ENCODE measurements at places on chromosomes 4 and X. TPM values are rescaled to one million over a fixed set of nuclear protein-coding genes. Genes with fewer than 3 reads are reported as not detected.

ERAS gene
- total RNA-seq, result not detected

DOCK11 gene
- total RNA-seq, result 47.3 TPM

S100P gene
- 2.1 TPM for total RNA-seq

- DNase-seq, result no peak
Observed at GRCh38 chrX:64196606-64197005, 8.9 kb downstream of the AMER1 start.

- no peak for DNase-seq
Observed at GRCh38 chrX:19670321-19670750, 155.0 kb upstream of the MAP3K15 start.

AMTN gene
- total RNA-seq, result not detected

- no peak for DNase-seq
Observed at GRCh38 chr4:16608611-16609125, 289.8 kb downstream of the LDB2 start.

DNA sequence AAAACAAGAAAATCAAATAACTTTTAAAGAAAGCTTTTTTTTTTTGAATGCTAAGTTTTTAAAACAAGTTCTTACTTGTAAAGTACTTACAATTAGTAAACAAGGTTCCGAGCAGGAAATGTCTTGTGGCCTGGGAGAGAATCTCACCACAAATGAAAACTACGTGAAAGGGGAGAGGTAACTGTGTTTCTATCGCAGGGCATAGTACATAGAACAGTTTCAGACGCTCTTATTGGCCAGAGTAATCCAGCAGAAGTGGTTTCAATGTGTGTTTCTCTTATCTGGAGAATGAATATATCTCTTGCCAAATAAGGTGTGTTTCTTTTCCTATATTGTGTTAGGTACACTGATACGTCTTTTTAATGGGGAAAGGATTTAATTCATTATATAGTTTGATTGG is at the start of gene PLAC8:
TSS of gene PLAC8 (minus strand) at position 154 of the 400 bp plus-strand sequence. CDS start 6,808 bp downstream, outside the sequence.
- peak; percentile 58 for DNase-seq

- no peak for DNase-seq
Observed at GRCh38 chrX:13774696-13775095, 40.1 kb downstream of the OFD1 start.

DNA sequence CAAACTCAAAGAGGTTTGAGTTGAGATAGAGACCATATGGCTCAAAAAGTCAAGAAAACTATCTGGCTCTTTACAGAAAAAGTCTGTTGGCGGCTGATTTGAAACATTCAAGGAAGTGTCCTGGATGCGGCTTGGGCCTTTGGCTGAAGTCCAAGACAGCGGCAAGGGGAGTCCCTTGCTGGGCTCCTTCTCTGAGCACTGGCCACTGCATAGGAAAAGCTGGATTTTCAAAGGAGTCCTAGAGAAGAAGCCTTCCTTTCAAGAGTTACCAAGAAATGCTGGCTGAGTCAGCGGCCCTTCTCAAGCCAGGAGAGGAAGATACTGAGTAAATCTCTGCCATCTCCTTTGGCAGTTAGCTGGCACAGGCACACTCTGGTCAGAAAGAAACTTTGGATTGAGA is 12.1 kb downstream of the APLN start:
- DNase-seq, result no peak

RASL11B gene
- 0.23 TPM for total RNA-seq

GRCh38 chr4:20761382-20761781 is 61.1 kb downstream of the PACRGL start:
- DNase-seq, result no peak

- peak; percentile 50 for DNase-seq
Observed at GRCh38 chr4:141636771-141637460, 533 bp downstream of the IL15 start.

DNA sequence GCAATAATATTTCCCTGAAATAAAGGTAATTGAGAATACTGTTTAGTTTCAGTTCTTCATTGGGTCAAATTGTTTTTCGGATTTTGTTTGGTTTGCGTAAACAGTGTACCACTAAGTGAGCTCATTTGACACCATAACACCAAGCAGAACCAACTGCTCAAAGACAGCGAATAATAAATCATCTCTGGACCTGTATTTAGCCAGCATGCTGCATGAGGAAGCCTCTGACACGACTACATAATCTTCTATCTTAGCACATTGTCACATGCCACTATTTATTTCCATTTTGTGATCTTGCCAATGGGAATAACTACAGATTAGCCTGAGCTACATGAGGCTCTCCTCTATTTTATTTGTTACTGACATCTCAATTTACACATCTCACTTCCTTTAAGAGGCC is 12.1 kb upstream of the PRKG2 start:
- no peak for DNase-seq

DNA sequence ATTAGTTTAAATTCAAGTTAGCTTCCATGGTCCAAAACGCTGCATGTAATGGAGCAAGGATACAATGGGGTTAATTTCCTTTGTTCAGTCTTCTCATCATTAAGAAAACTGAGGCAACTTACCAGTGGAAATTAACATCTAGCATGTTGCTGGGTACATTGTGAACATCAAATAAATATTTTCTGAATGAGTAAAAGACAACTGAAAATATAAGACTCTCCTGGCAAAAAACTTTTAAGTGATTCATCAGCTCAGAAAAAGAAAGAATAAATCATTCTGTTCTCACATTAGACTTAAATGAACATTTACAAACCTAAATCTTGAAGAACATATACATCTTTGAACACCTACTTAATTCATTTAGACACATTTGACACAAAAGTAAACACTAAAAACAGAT is 138.4 kb upstream of the ETNPPL start:
- DNase-seq, result no peak

- DNase-seq, result no peak
Observed at GRCh38 chr4:26022346-26023202, 108.6 kb downstream of the SMIM20 start.

DNA sequence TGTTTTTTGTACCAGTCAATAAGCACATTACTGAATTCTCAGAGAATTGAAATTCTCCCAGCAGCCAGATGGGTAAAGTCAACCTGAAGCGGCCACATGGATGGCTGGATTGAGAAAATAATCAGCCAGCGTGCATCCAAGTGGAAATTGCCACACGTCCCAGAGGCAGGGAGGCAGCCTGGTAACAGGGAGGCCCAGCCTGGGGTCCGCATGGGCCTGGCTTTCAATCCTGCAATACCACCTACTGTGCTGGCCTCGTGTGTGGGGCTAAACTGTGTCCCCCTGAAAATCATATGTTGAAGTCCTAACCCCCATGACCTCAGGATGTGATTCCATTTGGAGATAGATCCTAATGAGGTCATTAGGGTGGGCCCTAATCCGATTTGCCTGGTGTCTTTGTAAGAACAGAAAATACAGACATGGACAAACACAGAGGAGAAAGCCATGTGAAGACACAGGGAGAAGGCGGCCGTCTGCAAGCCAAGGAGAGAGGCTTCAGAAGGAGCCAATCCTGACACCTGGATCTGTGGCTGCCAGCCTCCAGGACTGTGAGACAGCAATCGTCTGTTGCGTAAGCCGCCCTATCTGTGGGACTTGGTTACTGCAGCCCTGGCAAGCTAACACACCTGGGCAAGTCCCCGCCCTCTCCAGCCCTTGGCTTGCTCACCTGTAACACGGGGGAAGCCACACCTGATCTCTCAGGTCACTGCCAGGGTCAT is 90.3 kb downstream of the JAKMIP1 start:
- DNase-seq, result peak; percentile 25

DNA sequence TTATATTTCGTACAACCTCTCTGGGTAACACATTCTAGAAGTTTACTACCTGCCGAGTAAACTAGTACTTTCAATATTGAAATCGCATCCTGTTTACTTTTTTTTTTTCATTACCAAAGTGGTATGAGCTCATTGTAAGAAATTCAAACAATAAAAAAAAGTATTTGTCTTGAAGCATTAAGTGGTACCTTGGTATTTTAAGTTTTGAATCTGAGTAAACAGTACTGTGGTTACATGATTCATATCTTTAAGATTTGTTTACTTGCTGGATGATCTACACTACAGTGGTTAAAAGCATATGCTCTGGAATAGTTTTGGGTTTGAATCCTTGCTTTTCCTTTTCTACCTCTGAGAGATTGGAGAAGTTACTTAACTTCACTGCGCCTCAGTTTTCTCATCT is 3.8 kb upstream of the MMGT1 start:
- DNase-seq, result no peak

GRCh38 chr4:53497487-53498244 is 93.6 kb downstream of the LNX1 start:
- DNase-seq, result no peak

- no peak for DNase-seq
Observed at GRCh38 chr4:28075401-28075956, 1214.8 kb downstream of the STIM2 start.

DNA sequence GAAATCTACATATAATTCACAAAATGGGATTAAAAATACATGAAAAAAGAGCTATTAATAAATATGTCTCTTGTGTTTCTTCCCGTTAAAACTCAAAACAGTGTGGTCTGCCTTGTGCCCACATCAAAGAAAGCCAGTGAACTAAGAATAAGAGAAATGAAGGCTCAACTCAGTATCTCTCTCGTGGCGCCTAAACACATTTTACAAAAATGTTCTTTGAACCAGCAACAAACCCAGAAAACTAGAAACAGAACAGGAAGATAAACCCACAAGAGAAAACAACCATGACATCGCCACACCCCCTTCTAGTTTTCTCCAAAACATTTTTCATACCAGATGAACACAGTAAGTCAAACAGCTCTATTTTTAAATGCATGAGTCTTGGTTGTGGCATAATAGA is 130.1 kb downstream of the DCHS2 start:
- DNase-seq, result peak; percentile 33

S100G gene
- total RNA-seq, result not detected

DNA sequence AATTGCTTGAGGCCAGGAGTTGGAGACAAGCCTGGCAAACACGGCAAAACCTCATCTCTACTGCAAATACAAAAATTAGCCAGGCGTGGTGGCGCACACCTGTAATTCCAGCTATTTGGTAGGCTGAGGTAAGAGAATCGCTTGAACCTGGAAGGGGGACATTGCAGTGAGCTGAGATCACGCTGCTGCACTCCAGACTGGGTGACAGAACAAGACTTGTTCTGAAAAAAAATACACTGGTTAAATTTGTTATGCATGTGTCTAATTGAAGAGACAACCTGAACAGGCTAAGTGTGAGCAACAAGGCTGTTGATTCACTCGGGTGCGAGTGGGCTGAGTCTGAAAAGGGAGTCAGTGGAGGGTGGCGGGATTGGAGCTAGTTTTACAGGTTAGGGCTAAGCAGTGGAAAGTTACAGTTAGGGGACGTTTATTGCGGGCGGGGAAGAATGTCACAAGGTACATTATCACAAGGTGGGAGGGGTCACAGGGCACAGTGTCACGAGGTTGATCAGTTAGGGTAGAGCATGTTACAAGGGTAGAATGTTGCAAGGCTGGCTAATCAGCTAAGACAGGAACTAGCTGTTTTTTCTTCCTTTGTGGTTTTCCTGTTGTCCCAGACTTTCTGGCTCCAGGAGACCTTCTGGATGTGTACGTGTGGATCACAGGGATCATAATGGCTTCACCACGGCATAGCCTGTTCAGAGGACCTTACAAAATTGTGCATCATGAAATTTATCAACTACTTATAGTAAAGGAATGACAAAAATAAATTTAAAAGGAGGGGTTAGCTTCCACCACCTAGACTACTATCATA is 115.8 kb downstream of the NAA11 start:
- DNase-seq, result peak; percentile 3

TMEM35A gene
- total RNA-seq, result not detected

- peak; percentile 4 for DNase-seq
Observed at GRCh38 chrX:37060999-37061398, 52.8 kb downstream of the FAM47C start.

- DNase-seq, result no peak
Observed at GRCh38 chr4:19213388-19213787, 1038.3 kb upstream of the SLIT2 start.

GRCh38 chr4:56908206-56909085 is 746 bp downstream of the REST start:
- peak; percentile 82 for DNase-seq

- no peak for DNase-seq
Observed at GRCh38 chrX:9362363-9362928, 102.4 kb upstream of the TBL1X start.

DCAF4L1 gene
- 0.19 TPM for total RNA-seq

ITIH6 gene
- not detected for total RNA-seq

- no peak for DNase-seq
Observed at GRCh38 chrX:131735127-131735526, 191.3 kb downstream of the OR13H1 start.

- no peak for DNase-seq
Observed at GRCh38 chr4:49044270-49044669, 58.2 kb downstream of the CWH43 start.

MAGEA4 gene
- total RNA-seq, result not detected

DNA sequence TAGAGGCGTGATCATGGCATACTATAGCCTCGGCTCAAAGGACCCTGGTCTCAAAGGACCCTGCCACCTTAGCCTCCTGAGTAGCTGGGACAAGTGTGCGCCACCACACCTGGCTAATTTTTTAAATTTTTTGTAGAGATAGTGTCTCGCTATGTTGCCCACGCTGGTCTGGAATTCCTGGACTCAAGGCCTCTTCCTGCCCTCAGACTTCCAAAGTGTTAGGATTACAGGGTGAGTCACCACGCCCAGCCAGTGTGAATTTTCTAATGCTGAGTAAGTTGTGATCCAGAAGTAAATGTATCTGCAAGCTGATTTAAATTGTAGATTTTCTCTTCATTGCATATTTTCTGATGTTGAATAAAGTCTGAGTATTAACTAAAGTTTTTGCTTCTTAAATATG is 2.6 kb upstream of the ZNF674 start:
- no peak for DNase-seq

GRCh38 chr4:8922481-8922880 is 50.8 kb upstream of the HMX1 start:
- DNase-seq, result no peak

GRCh38 chrX:150326541-150327247 is 36.4 kb upstream of the MAMLD1 start:
- DNase-seq, result no peak

GRCh38 chr4:41044165-41044564 is 170.2 kb downstream of the APBB2 start:
- no peak for DNase-seq

DNA sequence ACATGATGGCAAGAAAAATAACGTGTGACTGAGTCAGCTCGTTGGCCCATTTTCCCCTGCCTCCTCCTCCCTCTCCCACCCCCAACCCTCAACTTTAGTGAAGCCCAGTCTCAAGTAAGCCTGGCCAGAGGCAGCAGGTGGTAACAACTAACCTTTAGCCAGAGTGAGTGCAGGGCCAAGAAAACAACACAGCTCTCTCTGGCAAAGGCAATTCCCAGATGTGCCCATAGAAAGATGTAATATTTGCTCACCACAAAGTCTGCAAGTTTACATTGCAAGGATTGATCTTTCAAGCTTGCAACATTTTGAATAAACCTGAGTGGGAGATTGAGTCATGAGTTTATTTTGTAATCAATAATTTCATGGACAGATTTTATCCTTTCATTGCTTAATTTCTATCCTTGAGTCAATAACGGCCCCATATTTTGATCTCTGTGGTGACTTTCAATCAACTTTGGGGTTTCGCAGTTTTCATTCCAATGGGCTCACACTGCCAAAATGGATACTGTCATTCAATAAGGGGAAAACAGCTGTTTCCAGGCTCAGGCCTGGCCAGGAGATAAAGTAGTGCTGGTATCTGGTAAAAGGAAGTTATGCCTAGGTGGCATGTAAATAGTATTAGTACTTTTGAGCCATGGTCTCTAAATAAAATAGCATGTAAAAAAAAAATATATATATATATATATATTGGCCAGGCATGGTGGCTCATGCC is 130.7 kb upstream of the TMEM164 start:
- DNase-seq, result no peak

Data from activated CD4-positive, alpha-beta T cell treated with anti-CD3 and anti-CD28 coated beads for 36 hours (primary cell).